ENCODE measurements at places on chromosomes 2 and 18. TPM values are rescaled to one million over a fixed set of nuclear protein-coding genes. Genes with fewer than 3 reads are reported as not detected.
A peak's percentile ranks its signal among the peaks of the same experiment; 100 is the strongest.

- H3K27ac ChIP-seq: 0 out of 2 replicates have a peak overlapping the region, but pooled peaks have one; percentile 27
- DNase-seq: peak; percentile 45
- H3K4me3 ChIP-seq: no peak overlapping the region
These were observed 66.2 kb downstream of the STAT1 start for GRCh38 chr2:190947711-190948251.

The WDR12 gene
- total RNA-seq: 95.7 TPM

The PAIP2B gene
- 0.45 TPM for total RNA-seq

GRCh38 chr18:24306201-24306600 is 91.4 kb downstream of the OSBPL1A start:
- no peaks in the 10 kb centered on the region for H3K4me1 ChIP-seq
- H3K27me3 ChIP-seq: no peaks in the 10 kb centered on the region
- no peak overlapping the region for H3K27ac ChIP-seq
- no peak overlapping the region for H3K4me3 ChIP-seq
- H3K36me3 ChIP-seq: no peaks in the 10 kb centered on the region
- no peak for DNase-seq

- H3K4me3 ChIP-seq: no peak overlapping the region
- no peaks in the 10 kb centered on the region for H3K27me3 ChIP-seq
- no peaks in the 10 kb centered on the region for H3K36me3 ChIP-seq
- no peak overlapping the region for H3K27ac ChIP-seq
- H3K4me1 ChIP-seq: no peaks in the 10 kb centered on the region
These were observed 310.8 kb downstream of the ERBB4 start for GRCh38 chr2:212227755-212228154.

GRCh38 chr18:78525366-78526111 is 454.1 kb upstream of the SALL3 start:
- H3K36me3 ChIP-seq: no peaks in the 10 kb centered on the region
- no peak overlapping the region for H3K27ac ChIP-seq
- no peak for DNase-seq
- no peaks in the 10 kb centered on the region for H3K27me3 ChIP-seq

DNA sequence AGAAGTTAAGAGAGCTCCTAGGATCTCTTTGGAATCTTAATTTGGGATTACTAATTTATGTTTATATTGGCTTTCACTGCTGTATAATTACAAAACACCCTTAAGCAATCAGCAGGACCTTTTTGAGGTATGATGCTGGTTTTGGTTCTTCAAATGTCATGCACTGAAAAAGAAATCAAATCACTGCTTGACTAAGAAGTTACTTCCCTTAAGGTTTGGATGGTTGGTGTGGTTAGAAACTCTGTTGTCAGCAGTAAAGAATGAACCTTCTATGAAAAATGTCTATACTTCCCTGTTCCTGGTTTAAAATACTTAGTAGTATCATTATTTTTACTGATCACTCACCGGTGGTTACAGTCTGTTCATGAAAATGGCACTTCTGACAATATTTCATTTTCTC is 5.5 kb downstream of the COLEC12 start:
- DNase-seq: no peak
- H3K27me3 ChIP-seq: no peaks in the 10 kb centered on the region
- H3K4me1 ChIP-seq: no peaks in the 10 kb centered on the region
- no peak overlapping the region for H3K27ac ChIP-seq

GRCh38 chr2:204115137-204116056 is 178.8 kb downstream of the ICOS start:
- no peaks in the 10 kb centered on the region for H3K36me3 ChIP-seq
- peaks cover 4% of the 10 kb centered on the region for H3K4me1 ChIP-seq
- H3K4me3 ChIP-seq: no peak overlapping the region
- no peak overlapping the region for H3K27ac ChIP-seq
- DNase-seq: no peak

DNA sequence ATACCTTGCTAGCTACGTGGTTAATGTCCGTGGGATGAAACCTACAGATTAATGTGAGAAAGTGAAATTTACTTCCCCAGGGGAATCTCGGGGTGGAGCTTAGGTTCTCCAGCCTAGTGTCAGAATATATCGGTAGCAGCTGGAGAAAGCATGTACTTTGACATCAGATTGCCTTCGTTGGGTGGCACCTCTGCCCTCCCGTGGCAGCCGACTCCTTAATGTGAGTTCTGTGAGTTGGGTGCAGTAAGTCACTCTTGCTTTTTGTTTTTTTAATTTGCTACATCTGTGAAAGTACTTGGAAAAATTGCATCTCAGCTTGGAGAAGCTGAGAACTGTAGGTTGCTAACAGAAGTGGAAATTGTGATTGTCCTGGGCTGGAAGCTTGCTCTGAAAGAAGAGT is 3.6 kb downstream of the KLF11 start:
- H3K4me3 ChIP-seq: no peak overlapping the region
- H3K36me3 ChIP-seq: no peaks in the 10 kb centered on the region
- no peak overlapping the region for H3K27ac ChIP-seq

- no peak for DNase-seq
- H3K4me1 ChIP-seq: no peaks in the 10 kb centered on the region
- peaks cover 7% of the 10 kb centered on the region for H3K36me3 ChIP-seq
- no peak overlapping the region for H3K27ac ChIP-seq
- H3K27me3 ChIP-seq: no peaks in the 10 kb centered on the region
- no peak overlapping the region for H3K4me3 ChIP-seq
These were observed 239.1 kb downstream of the ALPK2 start for GRCh38 chr18:58389745-58390144.
